ENCODE measurements at places on chromosomes 1 and 21.

GRCh38 chr1:42700006-42700405 lies 17.8 kb downstream of the YBX1 start:
- no peak for DNase-seq

DNA sequence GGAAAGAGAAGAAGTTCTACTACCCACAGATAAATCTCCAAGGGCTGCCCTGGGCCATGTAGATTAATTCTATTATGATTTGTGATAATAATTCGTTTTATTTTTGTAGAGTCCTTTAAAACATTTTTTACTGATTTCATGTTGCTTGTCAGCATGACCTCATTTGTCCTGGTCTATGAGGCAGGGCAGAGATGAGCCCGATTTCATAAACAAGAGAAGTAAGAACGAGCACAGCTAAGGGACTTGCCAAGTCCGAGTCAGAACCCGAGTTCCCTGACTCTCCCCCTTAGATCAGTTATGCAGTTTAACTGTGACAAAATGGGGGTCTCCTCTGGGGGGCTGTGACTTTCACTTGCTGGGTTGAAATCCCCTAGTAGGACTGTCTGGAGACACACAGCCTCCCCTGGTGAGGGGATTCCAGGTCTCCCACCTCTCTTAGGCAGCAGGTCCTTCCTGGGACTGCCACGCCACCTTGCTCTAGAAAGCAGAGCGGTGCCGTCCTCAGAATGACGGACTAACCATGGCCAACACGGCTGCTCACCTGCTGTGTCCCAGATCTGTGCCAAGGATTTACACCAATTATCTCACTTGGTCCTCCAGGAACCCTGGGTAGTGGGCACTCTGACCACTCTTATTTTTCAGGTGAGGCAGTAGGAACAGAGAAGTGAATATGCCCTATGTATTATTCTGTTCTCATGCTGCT lies 31.0 kb upstream of the SOX13 start:
- no peak for DNase-seq

DNA sequence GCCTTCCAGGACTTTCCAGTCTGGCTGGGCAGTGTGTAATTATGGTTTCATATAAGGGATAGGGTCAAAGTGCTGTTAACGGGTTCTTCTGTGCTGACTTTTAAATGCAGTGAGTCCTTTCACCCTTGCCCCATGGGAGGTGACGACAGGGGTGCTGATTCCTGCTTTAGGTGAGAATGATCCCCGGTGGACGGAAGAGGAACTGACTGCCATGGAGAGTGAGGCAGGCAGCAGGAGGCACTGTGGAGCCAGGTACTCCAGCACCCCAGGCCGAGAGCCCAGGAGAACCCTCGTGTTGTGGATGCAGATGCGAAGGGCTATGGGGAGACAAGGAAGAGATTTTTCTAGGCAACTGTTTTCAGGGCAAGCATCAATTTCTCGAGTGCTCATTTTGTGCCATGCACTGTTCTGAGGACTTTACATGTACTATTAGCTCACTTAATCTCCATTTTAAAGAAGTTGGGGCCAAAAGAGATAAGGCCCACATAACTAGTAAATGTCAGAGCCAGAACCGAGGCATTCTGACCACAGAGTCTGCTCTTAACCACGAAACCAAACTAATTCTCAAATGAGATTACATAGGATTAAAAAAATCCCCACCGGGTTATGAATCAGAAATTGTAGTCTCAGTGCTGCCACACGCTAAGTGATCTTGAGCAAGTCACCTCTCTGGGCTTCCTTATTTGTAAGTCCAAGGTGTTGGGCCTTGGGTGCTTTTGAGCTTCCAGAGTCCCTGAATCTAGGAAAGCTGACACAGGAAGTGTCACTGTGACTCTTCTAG lies 28.2 kb downstream of the STPG1 start:
- DNase-seq, result peak; percentile 14

DNA sequence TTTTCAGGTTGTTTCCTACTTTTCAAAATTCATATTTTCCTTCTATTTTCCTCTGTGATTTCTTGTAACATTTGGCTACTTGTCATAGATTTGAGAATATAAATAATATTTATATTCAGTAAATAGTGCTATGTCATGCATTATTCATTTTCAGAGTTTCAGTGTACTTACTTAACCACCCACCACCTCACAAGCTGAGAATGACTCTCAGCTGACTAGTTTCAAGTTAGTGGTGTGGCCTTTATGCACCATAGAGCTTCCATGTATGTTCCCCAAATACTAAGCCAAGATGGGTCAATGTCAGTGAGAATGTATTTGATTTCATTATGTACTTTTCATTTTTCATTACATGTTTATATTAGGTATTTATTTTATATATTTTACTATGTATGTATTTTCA lies 56.9 kb upstream of the RGS1 start:
- no peak for DNase-seq

DNA sequence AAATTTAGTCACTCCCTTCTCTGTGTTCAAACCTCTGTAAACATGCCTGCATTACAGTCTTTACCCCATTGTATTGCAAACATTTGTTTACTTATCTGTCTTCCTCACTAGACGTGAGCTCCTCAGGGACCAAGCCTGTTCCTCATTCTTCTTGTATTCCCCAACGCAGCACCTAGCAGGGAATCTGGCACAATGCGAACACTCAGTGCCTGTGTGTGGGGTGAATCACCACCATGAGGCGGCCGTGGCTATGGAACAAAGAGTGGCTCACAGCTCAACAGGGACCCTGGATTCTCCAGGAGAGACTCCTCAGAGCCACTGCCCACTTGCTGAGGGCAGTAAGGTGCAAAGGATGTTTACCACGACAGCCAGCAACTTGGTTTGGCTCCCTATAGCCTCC lies 95.9 kb downstream of the DDX20 start:
- no peak for DNase-seq

- DNase-seq, result no peak
These were observed 386.1 kb downstream of the MATN1 start for GRCh38 chr1:30337324-30337620.

GRCh38 chr1:24846671-24847070 lies 83.4 kb downstream of the RUNX3 start:
- DNase-seq, result no peak

DNA sequence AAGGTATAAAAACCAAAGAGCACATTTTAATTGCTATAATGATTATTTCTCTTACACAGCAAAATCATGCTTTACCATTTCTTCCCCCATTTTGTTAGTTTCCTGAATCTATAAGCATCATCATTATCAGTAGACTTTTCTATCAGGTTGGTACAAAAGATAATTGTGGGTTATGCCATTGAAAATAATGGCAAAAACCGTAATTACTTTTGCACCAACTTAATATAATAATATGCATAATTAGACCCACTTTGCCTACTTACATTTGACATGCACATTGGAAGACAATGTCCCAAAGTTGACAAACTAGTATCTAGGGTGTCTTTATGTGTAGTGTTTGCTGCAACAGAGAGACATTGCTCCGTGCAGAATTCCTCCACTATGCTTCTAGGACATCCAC lies 594.2 kb downstream of the LMO4 start:
- no peak for DNase-seq

GRCh38 chr1:221101807-221102605 lies 222.8 kb downstream of the HLX start:
- DNase-seq, result no peak

GRCh38 chr1:55444667-55445066 lies 229.5 kb upstream of the USP24 start:
- DNase-seq, result no peak

DNA sequence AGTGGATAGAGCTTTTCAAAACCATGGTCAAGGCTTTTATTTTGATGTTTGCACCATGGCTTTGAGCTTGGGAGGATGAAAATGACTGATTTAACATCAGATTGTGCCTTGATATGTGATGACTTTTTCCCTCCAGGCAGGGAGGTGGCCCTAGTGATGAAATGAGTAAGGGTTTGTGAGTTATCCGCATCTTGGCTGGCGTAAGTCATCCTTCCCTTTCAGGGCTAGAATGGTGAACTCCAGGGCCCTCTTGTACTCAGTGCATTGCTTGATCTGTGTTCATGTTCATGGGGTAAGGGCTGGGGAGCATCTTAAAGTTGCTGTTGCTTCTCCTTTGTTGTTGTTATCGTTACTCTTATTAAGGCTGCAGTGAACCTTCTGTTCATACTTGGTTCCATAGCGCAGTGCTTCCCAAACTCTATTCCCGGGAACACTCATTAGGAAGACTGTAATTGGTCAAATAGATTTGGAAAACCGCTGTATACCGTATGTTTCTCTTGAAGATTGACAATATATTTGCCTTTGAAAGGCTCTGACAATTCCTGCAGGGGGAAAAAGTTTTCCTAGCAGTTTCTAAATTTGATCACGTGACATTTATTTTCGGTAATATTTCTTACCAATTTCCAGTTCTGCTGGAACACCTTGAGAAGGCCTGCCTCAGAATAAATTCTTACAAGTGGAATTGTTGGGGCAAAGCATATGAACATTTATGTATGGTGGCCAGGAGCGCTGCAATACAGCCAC lies 23.1 kb downstream of the GPR137B start:
- DNase-seq, result no peak

- peak; percentile 46 for DNase-seq
These were observed 10.6 kb upstream of the LINGO4 start for GRCh38 chr1:151815716-151816327.

DNA sequence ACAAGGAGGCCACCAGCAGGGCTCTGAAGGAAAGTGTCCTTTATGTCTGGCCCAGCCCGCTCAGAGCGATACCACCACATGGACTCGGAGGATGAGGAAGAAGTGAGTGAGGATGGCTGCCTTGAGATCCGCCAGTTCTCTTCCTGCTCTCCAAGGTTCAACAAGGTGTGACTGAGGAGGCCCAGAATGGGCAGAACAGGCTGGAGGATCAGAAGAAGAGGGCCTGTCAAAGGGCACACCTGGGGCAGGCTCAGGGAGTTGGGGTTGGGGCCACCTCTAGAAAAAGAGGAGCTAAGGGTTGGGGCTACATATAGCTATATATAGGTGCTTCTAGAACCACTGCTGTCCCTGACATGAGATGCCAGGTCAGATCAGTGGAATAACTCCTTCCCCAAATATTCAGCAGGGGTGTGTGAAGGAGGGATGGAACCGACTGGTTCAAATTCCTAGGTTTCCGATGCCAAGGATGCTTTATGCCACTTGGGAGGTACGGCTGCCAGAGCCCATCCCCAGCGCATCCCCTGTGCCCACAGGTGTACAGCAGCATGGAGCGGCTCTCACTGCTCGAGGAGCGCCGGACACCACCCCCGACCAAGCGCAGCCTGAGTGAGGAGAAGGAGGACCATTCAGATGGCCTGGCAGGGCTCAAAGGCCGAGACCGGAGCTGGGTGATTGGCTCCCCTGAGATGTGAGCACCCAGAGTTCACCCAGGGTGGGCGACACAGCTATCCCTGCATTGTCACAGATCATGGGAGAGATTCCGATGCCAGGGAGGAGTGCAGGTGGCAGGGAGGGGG lies 102.2 kb downstream of the PIK3R3 start:
- no peak for DNase-seq

DNA sequence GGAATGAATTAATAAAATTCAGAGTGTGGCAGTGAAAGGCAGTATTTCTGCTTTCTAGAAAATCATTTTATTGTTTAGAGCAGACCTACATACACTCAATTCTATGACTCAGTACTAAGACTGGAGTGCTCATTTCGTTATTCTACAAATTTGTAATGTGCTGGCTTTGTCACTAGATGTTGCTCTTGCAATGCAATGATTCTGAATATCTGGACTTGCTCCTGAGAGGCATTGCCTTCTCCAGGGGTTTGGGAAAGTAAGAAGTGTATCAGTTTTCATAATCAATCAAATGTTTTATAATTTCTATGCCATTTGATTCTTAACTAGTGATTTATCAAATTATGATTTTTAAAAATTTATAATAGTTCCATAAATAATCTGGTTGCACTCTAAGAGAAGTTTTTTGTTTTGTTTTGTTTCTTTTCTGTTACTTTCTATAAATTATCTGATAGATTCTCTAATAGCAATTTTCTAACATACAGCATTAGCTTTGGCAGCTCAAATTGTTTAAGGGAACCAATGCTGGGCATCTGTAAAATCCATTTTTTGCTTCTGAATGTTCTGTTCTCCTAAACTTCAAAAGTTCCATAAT lies 280.5 kb upstream of the SGIP1 start:
- peak; percentile 25 for DNase-seq

DNA sequence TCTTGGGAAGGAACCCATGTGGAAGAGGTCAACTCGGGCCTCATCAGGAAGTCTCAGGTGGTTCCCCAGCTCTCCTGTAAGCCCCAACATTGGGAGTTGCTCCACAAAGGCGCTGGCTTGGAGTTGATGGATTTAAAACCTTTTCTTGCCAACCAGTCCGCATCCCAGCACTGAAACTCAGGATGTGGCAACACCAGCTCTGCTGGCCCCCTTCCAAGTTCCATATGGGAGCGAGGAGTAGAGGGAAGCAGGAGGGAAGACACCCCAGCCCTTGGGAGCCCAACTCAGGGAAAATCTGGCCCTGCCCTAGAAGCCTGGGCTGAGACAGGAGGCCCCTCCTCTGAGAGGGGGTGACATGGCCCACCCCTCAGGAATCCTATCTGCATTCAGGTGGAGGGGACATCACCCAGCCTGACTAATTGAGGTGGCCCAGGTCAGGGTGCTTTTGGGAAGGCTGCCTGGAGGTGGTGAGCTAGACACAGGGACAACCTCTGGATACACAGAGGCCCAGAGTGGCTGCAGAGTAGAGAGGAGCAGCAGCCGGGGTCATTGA lies 33.1 kb upstream of the DMBX1 start:
- DNase-seq, result no peak
